Anterior cingulate cortex (tissue), 58 donors: ENCODE measurements at places on chromosomes 7 and 10.

GRCh38 chr7:90982228-90982627 is 282.0 kb upstream of the FZD1 start:
- DNase-seq: no peak

GRCh38 chr10:29032169-29032568 is 256.7 kb upstream of the LYZL1 start:
- no peak for DNase-seq

DNA sequence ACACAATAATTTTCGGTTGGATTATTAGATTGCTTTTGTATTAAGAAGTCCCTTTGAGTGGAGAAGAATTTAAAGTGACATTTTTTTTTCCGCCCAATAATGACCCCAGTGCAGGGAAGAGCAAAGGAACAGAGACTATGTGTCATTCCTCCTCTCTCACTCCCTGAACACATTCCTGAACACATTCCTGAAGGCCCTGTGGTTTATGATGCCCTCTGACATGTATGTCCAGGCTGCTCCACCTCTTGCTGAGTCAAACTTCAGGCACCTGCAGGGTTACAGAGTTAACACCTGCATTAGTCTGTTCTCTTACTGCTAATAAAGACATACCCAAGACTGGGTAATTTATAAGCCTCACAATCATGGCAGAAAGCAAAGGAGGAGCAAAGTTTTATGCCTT is 704.0 kb upstream of the LRRN3 start:
- no peak for DNase-seq

- no peak for DNase-seq
These were observed 21.1 kb downstream of the DPYSL4 start for GRCh38 chr10:132207536-132208461.

DNA sequence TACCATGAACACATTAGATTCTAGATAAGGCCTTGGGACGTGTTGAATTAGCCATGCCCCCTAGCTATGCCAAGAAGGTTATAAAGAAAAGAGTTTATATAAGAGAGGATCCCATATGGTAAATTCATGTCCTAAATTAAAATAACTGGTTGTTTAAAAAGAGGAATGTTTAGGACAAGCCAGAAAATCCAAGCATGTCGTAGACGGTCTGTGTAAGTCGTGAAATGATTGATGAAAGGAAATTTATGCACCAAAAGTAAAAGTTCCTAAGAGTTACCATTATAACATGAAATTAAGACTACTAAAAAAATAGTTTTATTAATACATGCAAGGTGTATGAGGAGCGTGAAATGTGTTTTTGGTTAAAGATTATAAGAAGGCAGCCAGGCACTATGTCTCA is 624.9 kb downstream of the ARL4A start:
- DNase-seq: no peak

GRCh38 chr7:87541648-87542047 is 59.0 kb downstream of the ABCB1 start:
- DNase-seq: no peak

DNA sequence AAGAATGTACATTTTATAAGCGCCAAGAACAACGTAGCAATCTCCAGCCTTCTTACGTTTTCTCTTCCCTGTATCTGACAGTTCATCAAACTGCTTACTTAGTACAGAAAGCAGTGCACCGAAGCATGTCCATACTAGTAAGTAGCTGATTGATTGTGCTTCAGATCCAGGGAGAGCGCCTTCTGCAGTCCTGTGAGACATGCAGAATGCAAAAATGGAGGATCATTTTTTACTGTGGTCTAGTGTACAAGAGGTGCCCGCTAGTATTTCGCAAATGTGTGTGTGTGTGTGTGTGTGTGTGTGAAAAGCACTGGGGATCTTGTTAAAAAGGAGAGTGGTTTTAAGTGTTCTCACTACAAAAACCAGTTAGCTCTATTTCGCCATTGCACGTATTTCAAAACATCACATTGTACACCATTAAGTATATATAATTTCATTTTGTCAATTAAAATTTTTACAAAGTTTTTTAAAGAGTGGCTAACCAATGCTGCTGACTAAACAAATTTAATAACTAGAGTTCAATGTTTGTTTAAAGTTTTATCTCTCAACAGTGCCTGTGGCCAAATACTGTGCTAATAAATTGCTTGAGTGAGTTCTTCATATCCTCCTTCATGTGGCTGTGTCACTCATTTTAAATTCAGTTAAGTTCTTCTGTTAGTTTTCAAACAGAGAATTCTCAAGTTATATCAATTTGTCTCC is 99.6 kb downstream of the ZMYND11 start:
- DNase-seq: no peak

DNA sequence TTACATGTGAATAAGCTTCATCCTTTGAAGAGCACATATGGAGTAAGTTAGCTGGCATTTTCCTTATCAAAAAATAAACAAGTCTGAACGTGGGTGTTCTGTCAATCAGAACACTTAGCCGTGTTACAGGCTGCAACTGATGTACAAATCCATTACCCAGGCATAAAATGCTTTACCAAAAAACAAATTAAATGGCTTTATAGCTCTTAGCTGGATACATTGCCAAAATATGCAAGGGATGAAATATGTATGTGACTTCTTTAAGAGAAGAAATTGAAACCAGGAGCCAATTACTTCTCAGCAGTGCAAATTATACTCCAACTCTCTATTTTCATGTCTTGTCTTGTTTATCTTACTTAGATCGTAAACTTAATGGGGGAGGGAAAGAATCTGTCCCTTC is 214.8 kb downstream of the DGKB start:
- no peak for DNase-seq

DNA sequence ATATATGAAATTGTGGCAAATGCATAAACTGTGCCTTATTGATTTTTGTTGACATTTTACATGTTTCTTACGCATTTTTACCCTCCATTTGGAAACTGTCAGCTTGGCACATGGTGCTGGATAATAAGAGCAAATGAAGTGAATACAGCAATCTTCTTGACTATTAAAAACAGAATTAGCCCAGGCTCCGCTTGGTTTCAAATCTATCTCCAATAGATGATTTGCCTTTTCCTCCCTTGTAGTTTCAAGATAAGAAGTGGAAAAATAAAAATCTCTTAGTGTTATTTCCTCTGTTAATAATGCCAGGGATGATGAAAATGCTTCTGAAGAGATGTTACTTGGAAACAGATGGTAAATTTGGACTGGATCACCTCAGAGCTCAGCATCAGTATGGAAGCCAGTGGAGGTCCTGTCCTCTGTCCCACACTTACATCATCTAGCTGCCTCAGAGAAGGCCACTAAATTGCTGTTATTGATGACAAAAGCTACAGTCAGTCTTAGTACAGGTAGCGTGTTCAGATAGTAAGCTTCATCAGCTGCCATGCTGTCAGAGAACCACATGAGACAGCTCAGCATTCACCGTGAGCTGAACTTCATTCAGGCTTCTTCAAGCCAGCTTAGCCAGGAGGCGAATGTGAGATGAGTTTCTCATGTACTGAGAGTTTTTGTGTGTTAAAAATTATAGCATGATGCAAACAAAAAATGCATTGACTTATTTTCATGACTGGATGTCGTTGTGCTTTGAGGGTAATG is 246.8 kb downstream of the CELF2 start:
- DNase-seq: no peak

- no peak for DNase-seq
These were observed 1.7 kb downstream of the PROSER2 start for GRCh38 chr10:11824825-11825224.

DNA sequence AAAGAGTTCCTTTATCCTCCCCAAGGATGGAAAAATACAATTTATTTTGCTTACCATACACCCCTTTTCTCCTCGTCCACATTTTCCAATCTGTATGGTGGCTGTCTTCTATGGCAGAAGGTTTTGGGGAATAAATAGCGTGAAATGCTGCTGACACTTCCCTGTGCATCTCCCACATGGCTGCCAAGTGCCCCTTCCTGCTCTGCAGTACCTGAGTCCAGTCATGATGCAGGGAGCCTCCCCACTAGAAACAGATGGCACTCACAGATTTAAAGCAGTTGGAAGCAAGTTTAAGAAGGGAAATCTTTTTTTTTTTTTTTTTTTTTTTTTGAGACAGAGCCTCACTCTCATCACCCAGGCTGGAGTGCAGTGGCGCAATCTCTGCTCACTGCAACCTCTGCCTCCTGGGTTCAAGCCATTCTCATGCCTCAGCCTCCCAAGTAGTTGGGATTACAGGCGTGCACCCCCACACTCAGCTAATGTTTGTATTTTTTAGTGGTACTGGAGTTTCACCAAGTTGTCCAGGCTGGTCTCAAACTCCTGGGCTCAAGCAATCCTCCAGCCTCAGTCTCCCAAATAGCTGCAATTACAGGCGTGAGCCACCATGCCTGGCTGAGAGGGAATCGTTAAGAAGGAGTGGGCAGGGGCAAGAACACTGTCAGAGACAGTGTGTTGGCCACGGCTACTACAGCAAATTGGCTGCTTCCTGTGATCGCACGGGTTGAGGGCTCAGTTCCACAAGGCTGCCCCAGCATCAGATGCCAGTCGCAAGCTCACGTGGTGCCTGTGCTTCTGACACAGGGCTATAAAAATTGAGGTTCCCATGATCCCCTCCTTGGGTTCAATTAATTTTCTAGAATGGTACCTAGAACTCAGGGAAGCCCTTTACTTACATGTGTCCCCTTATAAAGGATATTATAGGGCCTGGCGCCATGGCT is 5.3 kb upstream of the PILRA start:
- peak; percentile 44 for DNase-seq

DNA sequence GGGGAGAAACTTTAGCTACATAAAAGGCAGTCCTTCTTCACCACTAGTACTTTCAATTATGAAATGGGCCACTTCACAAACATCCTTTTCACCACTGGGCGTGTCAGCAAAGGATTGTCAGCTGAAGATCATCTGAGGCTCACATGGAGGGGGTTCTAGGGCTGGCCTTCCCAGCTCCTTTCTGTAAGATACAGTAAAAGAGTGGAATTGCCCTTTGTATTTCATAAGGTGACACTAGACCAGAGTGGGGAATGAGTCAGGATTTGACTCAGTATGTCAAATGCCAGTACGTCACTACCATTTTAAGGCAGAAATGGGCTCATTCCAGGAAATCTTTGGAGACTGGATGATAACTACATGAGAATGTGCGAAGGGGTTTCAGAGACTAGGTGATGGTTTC is 21.2 kb upstream of the BLOC1S2 start:
- no peak for DNase-seq

DNA sequence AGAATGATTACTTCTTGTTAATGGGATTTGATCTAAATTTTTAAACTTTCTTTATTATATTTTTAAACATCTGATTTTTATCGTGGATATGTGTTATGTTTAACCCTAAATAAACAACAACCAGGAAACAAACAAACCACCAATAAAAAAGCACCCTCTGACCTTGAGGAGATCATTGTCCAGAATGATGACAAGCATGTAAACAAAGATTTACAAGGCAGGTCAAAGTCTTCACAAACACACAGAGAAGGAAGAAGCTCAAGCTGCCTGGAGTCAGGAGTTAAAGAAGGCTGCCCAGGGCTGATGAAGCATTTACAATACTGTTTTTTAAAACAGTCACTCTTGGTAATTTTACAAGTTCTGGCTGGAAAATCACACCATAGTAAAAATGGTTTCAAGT is 31.0 kb upstream of the EGFR start:
- no peak for DNase-seq

DNA sequence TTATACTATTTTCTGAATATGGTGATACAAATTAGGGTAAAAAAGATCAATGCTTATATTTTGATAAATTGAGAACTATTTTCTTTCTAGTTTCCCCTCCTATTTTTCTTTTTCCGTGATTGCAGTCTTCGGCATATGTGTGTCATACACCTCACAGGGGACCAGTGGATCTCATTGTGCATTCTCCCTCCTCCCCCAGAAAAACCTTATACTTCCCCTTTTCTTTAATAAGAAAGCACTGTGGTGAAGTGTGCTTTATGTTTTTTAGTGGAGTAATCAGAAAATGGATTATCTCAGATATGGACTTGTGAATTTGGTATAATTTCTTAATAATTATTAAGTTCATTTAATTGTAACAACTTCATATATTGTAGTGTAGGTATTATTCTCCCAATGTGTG is 72.8 kb downstream of the BICC1 start:
- no peak for DNase-seq

- DNase-seq: no peak
These were observed 347.9 kb downstream of the TNS3 start for GRCh38 chr7:47233996-47234395.

DNA sequence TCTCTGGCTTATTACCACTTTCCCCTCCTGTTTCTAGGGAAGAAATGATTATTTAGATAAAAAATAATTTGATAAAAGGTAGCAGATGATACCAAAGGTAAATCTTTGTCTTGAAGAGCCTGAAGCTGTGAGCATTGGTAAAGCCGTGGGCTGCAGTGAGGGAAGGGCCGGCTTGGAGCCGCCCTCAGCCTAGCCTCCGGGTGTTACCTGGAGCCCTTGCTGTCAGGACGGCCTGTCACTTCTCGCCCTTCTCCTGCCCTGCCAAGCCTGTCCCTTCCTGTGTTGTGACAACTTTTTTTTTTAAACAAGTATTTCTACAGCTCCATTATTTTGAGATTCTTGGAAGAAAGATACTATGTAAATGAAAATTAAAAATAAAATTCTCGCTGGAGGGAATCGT is 7.0 kb downstream of the CUX1 start:
- DNase-seq: no peak

DNA sequence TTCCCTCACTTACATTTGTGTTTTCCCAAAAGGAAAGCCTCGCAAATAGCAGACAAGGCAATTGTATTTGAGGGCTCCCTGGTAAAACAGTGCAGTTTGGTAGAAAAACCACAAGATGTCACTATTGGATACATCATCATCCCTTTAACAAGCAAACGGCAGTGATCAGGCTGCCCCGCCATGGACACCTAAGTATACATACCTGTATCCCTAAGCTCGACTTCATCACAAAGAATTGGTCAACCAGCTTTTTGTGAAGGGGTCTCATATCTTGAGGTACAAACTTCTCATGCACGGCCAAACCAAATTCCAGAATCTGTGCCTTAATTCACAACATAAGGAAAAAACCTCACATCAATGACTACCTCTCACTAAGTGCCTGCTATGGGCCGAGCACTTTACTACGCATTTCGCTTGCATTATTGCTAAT is 179.5 kb upstream of the IMMP2L start:
- DNase-seq: no peak

DNA sequence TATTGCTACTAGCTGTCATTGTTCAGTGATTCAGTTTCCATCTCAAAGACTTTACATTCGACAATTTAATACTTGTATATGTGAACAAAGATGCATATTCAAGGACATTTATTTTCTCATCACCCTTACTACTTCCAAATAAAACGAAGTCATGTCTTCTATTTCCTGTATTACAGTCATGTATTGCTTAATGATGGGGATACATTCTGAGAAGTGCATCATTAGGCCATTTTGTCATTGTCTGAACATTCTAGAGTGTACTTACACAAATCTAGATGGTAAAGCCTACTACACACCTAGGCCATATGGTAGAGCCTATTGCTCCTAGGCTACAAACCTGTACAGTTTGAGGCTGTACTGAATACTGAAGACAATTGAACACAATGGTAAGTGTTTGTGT is 6.5 kb downstream of the C10orf95 start:
- no peak for DNase-seq

GRCh38 chr10:63673246-63673645 is 152.0 kb downstream of the REEP3 start:
- no peak for DNase-seq

- DNase-seq: peak; percentile 46
These were observed 733 bp downstream of the HIBADH start for GRCh38 chr7:27661811-27662489.
